RWPE1 (cell line): ENCODE measurements at places on chromosomes 3 and 15.

- DNase-seq, result no peak
Measured at GRCh38 chr3:118011910-118012309, 1022.7 kb downstream of the IGSF11 start.

DNA sequence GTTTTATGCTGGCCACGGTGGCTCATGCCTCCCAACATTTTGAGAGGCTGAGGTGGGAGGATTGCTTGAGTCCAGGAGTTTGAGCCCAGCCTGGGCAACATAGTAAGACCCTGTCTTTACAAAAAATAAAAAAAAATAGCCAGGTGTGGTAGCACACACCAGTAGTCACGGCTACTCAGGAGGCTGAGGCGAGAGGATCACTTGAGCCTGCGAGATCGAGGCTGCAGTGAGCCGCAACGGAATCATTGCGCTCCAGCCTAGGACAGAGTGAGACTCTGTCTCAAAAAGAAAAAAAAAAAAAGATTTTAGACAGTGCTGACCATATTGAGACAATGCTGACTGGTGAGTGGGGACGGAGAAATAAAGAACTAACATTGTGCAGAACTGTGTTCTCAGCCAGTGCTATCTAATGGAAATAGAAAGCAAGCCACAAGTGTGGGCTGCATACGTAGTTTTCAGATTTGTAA lies 67.2 kb downstream of the ST6GAL1 start:
- DNase-seq, result no peak

DNA sequence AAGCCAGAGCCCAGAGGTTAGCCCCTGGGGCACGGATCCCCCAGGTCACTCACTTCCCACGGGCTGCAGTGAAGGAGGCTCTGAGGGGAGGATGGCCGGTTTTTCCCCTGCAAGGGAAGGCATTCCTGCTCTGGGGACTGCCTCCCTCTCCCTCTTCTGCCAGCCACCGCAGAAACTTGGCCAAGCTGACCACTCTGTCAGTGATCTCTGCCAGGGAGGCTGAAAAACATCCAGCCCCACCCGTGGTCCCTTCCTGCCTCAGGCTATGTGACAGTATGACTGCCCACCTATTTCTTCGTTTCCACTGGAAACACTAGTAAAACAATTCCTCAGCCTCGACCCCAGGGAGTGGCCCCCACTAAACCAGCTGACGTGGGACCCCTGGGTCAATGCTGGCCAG lies 14.6 kb upstream of the FANCD2 start:
- DNase-seq, result no peak

GRCh38 chr3:194167480-194168282 lies 31.7 kb downstream of the HES1 start:
- DNase-seq, result no peak

DNA sequence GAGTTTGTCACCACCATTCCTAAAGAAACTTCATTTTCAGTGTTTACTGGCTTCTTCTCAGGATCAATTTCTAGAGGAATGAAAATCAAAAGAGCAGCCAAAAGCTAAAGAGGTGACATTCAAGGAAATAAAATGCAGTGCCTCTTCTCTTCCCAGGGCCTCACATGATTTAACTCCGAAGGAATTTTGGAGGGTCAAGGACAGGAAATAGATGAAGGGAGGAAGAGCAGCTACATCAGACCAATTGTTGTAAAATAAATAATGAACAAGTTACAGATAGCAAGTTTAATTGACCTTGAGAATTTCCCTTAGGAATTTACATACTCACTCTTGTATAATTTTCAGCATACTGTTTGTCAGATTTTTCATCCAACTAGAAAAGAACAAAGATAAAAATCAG lies 78.1 kb downstream of the LRRFIP2 start:
- no peak for DNase-seq

DNA sequence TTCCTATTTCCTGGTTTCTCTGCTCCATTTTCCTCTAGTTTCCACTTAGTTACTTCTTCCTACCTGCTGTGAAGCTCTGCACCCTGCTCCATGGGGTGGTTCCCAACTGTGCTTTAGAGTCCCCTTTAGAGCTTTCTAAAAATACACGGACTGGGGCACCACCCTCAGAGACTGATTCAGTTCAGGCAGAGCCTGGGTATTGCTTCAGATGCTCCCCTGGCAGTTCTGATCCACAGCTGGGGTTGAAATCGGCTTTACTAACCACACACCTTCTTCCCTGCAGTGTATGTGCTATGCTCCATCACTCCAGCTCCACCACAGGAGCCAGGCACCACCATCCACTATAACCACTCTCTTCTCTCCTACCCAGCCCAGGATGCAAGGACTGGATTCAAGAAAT lies 12.6 kb downstream of the ANP32A start:
- DNase-seq, result no peak

DNA sequence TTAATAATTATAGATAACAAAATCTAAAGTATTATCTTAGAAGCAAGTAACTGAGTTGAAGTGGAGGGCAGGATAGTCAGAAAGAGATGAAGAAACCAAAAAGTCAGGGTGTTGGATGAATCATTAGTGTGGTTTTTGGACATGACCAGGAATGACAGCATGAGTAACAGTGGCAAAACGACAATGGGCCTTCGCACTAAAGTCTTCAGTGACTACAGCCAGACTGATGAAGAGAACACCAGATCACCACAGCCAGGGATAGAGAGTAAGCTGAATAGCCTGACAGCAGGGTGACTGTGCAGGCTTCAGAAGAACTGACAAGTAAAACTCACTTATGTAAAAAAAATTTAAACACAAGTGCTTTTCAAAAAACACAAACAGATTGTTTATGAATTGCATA lies 96.0 kb upstream of the MELTF start:
- DNase-seq, result no peak

GRCh38 chr3:5151586-5151985 lies 29.5 kb downstream of the ARL8B start:
- DNase-seq, result no peak

- DNase-seq, result no peak
Measured at GRCh38 chr15:72249142-72249810, 18.3 kb upstream of the PKM start.

DNA sequence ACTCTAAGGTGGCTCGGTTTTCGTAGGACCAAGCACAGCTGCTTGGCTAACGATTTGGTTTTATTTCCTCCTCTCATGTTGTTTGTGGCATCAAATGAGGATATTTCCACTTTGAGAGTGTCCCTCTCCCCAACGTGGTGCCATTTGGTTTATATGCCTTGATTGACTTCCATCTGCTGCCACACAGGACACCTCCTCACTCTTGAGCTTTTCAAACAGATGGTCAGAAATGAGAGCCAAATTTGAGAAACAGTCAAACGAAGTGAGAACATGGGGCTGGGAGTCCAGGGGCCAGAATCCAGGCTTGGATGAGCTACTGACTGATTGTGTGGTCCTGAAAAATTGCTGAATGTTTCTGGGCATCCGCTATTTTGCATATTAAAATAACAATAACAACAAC lies 43.5 kb downstream of the CEMIP start:
- no peak for DNase-seq

- no peak for DNase-seq
Measured at GRCh38 chr3:112362221-112362620, 29.3 kb downstream of the CD200 start.

- no peak for DNase-seq
Measured at GRCh38 chr15:32819448-32819847, 101.6 kb downstream of the GREM1 start.

GRCh38 chr3:58754074-58754473 lies 87.5 kb upstream of the FAM3D start:
- DNase-seq, result no peak
